ENCODE measurements at places on chromosomes 13 and 19.

DNA sequence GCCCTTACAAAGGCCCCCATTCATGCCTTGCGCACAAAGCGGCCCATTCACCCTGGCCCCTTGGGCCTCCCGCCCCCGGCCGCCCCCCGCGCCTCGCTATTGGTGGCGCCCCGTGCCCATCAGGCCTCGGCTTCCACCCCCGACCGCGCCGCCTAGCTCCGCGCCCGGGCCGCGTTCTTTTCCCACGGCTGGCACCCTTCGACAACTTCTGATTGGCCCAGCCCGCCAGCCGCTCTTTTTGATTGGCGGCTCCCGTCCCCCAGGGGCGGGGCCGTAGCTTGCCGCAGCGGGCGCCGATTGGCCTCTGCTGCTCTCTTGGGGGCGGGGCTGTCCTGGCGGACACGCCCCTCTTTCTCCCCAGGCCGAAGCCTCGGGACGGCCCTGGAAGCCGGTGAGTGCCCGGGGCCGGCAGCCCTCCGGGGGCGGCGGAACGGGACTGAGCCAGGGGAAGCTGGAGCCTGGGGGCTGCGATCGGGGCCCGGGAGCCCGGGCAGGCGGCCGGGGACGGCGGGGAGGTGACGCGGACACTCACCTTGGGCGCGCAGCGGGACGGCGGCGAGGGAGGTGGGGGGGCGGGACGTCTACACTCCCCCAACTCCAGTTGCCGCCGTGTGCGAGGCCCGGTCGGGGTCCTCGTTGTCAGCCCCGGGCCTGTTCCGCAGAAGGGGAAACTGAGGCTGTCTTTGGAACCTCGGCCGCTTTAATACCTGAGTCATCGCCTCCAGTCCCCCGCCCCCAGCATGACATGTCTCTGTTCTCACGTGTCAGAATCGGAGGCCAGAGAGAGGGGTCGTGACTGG is at the start of gene MYH14:
Gene MYH14 (plus strand): TSS at position 342 of the 800 bp plus-strand sequence. CDS start 6,744 bp downstream, outside the sequence.
- DNase-seq: no peak

GRCh38 chr19:3499738-3500428 is 591 bp downstream of the DOHH start:
- no peak for DNase-seq

DNA sequence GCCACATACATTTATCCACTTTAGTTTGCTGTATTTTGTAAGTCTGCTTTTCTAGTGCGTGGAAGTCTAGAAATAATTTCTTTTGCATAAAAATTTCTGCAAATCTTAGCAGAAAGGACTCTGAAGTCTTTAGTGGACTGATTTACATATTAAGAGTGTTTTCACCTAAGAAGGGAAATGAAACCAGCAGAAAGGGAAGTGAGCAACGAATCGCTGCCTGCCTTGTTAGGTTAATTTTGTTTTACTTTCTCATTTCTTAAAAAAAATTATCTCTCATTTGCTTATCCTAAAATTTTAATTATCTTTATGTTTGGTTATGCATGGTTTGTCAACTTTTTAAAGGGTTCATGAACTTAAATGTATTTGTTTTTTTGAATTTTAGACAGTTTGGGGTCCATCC is 767 bp upstream of the GPR18 start:
- no peak for DNase-seq

DNA sequence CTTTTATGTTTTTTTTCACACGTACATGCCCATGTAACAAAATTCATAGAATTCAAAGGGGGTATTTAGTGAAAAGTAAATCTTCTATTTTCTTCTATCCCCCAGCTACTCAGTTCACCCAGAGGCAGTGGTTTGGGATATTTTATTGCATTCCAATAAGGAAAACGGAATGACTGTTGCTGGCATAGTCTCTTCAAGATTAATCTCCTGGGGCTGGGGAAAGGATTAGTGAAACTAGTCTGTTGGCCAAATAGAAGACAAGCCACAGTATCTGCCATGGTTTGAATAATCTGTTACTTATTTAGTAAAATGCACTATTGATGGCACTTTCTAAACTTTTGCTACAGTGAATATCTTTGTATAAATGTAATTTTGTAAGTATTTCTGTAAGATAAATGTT is 122.0 kb downstream of the NDFIP2 start:
- peak; percentile 6 for DNase-seq

DNA sequence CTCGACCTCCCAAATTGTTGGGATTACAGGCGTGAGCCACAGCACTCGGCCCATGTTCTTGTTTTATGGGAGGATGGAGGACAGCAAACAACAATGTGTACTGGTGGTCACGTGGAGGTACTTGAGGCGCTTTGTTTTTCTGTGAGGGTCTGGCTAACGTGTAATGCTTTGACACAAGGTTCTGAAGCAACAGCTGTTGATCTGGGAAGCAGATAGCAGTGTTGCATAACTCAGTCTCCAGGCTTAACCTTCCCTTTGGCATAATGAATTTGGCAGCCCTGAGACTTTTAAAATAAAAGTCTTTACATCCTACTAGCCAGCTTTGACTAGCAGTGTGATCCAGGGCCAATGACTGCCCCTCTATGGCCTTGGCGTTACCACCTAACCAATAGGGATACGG is 6.9 kb upstream of the ZNF580 start:
- no peak for DNase-seq

- DNase-seq: no peak
These were observed 35.6 kb upstream of the TMTC4 start for GRCh38 chr13:100710176-100710575.

DNA sequence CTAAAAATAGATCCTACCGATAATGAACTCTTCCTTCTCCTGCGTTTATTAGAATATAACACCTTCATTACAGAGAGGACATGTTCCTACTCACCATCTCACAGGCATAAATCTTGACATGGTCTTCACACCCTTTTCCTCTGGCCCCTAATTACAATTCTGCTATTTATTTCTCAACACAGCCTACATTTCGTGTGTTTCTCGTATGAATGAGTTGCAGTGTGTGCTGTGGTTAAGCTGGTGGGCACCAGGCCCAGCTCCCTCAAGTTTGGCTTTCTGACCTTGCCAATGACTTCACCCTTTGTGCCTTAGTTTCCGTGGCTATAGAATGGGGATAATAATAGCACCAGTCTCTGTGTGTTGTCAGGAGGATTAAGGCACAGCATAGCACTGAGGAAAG is 12.3 kb upstream of the KATNAL1 start:
- DNase-seq: no peak

DNA sequence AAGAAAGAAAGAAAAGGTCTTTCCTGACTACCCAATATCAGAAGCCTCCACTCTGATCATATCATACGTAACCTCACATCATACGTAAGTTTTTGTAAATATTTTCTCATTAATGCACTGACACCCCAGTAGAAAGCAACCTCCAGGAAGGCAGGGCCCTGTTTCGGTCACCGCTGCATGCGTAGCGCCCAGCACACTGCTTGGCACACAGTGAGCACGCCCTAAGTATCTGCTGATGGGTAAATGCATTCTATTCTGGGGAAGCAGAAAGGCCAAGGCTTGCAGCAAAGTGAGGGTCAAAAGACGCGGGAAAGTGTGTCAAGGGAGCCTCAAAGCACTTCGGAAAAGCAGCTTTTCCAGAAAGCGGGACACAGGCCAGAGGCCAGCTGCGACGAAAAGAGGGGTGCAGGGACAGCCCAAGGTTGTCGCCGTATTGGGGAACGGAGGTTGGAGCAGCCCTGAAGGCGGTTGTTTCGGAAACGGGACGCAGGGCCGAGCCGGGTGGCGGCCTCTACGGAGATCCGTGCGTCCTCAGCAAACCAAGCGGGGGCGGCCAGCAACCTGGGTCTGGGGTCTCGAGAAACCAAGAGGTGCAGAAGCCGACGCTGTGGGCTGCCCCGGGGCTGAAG is 463 bp downstream of the SUGP1 start:
- no peak for DNase-seq

DNA sequence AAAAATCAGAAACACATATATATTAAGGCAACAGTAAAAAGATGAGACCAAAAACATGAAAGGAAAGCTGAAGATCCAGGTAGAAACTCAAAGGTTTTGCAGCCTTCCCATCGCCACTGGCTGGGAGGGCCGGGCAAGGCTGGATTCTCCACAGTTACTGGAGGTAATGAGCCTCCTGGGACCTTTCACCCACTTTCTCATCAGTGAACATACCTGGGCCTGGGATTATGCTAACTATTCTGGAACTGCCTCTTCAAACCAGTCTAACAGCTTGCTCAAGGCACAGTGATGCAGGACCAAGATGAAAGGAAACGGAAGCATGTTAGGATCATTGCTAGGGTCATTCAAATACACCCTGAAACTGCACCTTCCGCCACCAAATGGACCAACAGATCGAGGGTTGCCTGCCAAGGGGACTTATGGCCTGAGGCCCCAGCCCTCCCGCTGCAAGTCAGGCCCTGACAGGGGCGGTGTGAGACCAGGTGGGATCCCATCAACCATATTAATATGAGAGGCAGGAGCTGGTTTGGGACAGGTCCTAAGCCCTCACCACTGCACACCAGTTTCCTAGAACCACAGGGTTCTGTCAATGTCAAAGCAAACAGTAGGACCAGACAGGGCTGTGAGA is 28.4 kb upstream of the ATP12A start:
- DNase-seq: no peak

DNA sequence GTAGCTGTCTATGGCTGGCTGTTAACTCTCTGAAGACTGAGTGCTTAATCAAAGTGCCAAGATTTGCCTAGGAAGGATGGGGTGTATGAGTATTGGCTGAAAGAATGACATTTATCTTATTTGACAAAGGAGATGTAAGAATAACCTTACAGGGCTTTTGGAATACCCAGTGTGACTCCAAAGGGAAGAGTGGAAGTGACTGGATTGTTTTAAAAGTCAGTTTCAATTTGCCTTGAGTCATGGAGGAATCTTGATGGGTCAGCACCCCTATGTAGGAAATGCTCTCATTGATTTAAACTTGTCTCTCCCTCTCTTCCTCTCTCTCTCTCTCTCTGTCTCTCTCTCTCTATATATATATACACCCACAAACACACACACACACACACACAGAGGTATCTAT is 118.4 kb upstream of the CLDN10 start:
- DNase-seq: no peak

- peak; percentile 47 for DNase-seq
These were observed 68.6 kb upstream of the TEX29 start for GRCh38 chr13:111251646-111252445.

GRCh38 chr13:93730780-93731179 is 504.2 kb downstream of the GPC6 start:
- DNase-seq: peak; percentile 31

DNA sequence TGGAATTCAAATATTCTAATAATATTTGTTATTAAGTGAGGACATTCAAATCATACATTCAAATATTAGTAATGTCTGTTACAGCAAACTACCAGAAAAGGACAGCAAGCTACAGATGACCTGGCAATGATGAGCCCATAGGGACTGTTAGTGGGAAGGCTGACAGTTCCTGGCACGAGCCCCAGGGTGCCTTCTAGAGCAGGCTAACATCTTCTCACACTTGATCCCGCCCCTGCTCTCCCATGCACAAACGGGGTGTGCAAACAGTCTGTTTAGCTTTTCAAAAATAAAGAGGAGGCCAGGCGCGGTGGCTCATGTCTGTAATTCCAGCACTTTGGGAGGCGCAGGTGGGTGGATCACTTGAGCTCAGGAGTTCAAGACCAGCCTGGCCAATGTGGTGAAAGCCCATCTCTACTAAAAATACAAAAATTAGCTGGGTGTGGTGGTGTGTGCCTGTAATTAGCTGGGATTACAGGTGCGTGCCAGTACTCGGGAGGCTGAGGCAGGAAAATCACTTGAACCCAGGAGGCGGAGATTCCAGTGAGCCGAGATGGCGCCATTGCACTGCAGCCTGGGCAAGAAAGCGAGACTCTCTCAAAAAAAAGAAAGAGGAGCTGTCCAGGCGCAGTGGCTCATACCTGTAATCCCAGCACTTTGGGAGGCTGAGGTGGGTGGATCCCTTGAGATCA is 9.6 kb upstream of the GARRE1 start:
- DNase-seq: no peak

- DNase-seq: no peak
These were observed 722 bp upstream of the ICAM1 start for GRCh38 chr19:10270180-10270615.

GRCh38 chr13:30446126-30446500 is 19.6 kb downstream of the HMGB1 start:
- no peak for DNase-seq

GRCh38 chr13:75481176-75482069 is 546 bp downstream of the TBC1D4 start:
- DNase-seq: no peak

DNA sequence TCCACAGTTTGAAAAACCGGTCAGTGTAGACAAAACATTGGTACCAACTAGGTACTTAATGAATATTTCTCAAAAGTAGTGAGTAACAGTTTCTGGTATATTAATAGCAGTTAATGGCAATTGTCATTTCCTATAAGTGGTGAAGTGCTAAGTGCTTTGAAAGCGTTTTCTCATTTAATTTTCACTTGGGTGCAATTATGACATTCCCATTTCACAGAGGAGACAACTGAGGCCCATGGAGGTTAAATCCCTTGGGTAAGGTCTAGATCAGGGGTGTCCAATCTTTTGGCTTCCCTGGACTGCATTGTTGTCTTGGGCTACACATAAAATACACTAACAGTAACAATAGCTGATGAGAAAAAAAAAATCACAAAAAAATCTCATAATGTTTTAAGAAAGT is 687 bp upstream of the SYT3 start:
- DNase-seq: no peak
